Epithelial cell of proximal tubule (primary cell): ENCODE measurements at places on chromosomes 3 and 15.

DNA sequence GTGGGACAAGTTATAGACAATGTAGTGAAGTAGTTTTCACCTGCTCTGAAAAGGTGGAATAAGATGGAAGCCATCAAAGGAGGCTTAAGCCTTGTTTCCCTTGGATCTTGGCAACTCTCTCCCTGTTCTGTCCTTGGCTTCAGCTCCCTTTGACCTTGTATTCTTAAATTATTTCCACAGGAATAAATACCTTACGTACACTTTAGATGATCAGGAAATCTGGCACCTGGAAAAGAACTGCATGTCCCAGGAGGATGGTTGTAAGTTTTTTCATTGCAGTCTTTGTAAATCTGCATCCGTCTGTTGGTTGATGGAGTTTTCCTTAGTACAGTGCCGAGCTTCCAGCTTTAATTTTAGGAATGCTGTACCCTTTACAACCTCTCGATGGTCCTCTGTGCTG lies 11.8 kb downstream of the ST6GAL1 start:
- no peak for DNase-seq

DNA sequence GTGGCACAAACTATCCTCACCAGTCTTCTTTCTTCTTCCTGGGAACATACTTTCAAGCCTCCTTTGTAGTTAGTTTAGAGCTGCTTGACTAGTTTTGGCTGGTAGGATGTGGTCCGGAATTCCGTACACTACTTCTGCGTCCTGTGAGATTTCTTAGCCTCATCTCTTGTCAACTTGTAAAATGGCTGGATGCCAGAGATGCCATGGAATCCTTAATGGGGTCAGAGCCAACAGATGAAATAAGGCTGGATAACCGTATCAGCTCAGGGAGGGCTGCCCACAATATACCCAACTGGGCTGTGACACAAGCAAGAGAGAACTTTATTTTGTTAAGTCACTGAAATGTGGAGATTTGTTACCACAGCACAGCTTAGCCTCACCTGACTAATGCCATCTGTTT lies 466.9 kb upstream of the MDFIC2 start:
- DNase-seq: no peak

DNA sequence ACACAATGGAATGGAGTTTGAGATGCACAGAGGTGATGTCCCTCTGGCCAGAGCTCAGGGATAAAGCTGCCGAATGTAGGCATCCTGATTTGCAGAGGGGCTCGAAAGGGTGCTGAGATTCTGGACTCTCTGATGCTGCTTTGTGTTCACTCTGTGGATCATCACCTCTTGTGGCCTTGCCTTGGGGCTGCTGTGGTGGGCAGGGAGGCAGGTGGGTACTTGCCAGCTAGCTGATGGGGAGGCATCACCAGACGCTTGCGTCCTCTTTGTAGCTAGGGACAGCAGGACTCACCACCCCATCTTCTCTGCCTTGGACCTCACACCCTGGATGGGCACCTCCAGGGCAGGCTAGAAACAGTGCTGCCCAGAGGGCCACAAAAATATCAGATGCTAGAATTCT lies 14.6 kb upstream of the RASGRF1 start:
- DNase-seq: no peak

DNA sequence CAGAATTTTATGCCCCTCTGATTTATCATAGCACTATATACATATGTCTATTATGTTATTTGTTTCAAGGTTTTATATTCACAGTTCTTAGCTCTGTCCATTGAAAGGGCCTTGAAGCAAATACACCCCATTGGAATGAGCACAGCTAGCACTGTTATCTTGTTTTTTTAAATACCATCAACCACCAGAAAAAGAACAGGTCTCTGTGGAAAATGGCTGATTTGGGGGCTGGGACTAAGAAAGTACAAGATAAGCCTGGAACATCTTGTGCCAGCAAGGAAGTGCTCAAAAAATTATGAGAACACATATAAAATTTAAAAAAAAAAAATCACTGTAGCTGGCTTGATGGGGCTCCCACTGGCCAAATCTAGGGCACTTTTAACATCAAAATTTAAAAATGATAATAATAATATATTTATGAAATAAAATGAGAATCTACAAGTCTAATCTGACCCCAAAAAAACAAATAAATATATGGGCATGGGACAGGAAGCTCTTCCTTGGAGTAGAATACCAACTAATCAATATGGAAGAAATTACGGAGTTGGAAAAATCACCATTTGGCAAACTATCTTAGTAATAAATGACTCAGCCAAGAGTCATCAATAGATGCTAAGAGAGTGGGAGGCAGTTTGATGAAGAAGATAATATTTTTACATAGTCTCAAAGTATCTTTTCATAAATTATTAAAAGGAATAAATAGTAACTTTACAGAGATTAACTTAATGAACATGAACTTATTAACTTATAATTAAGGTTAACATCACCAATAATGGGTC lies 20.5 kb downstream of the IFT80 start:
- DNase-seq: no peak

- DNase-seq: no peak
Observed at GRCh38 chr15:101452572-101452971, 36.9 kb downstream of the PCSK6 start.
